Motor neuron (in vitro differentiated cells): ENCODE measurements at places on chromosomes 1 and 21. TPM values are rescaled to one million over a fixed set of nuclear protein-coding genes. Genes with fewer than 3 reads are reported as not detected.

GRCh38 chr1:210944252-210944651 lies 189.7 kb downstream of the KCNH1 start:
- no peak for ATAC-seq

MSH4 gene
- total RNA-seq = 0.17 TPM in 1 of 2 replicates, not detected in the other

- ATAC-seq = no peak
Measured at GRCh38 chr1:181620183-181620582, 136.9 kb downstream of the CACNA1E start.

DNA sequence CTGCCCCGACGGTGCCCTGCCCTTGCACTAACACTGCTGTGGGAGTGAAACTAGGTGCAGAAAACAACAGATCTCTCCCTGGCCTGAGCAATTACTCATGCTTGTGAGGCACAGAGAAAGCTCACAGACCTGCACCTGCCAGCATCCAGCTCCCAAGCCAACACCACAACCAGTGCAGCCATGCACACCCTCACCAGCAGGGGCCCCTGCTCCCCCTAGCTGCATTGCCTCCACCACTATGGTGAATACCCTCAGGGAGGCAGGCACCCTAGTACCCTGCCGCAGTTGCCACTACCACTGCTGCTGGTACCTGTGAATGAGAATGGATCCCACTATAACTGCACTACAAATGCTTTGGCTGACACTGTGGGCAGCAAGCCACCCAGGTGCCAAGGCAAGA lies 7.1 kb upstream of the DIRAS3 start:
- peak; percentile 20 for ATAC-seq

DNA sequence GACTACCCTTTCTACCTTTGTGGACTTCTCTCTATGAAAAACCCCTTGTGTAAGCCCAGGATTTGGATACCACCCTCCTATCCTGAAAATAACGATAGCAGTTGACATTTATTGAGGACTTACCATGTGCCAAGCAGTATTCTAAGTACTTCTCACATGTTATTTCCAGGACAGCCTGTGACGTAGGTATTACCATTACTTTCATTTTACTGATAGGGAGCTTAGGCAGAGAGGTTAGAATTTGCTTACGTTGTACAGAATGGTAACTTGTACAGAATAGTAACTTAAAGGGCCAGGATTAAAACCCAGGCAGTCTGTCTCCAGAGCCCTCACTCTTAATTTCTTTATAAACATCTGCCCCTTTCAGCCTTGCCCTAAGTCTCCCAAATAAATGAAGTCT lies 138.3 kb downstream of the NTMT2 start:
- ATAC-seq = no peak

GRCh38 chr1:203052601-203053000 lies 26.3 kb downstream of the PPFIA4 start:
- ATAC-seq = no peak
